ENCODE measurements at places on chromosomes 3 and 15. TPM values are rescaled to one million over a fixed set of nuclear protein-coding genes. Genes with fewer than 3 reads are reported as not detected.
A peak's percentile ranks its signal among the peaks of the same experiment; 100 is the strongest.

Gene PLA2G4E
- total RNA-seq = not detected

Gene GRM2
- total RNA-seq = 0.49 TPM

Gene DUOXA1
- total RNA-seq = 6.8 TPM

Gene PGBD4
- 1.2 TPM for total RNA-seq

Gene GOLGA8M
- total RNA-seq = 0.81 TPM

Gene ADAMTS17
- 2.8 TPM for total RNA-seq

Gene ESYT3
- total RNA-seq = 7.1 TPM

DNA sequence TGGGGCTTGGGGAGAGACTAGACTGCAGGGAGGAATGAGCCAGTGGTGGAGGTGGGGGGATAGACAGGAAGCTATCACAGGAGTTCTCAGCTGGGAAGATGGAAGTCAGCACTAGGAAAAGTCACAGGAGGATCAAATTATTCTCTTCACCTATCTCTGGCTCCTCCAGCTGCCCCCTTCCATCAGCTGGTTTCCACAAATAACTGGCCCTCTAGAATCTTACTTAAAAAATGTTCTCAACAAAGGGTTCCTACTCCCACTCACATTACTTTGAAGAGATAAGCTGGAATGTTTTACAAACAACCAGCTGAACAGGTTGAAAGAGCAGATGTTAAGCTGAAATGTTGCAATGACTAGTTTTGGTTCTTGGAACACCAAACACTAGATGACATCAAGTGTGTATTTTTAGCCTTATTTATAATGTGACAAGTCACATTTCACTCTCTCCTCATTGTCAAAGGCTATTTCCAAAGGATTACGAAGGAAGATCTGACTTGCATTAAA, 102.7 kb upstream of the AADACL2 start:
- H3K4me1 ChIP-seq = peaks cover 8% of the 10 kb centered on the region
- H3K27me3 ChIP-seq = no peaks in the 10 kb centered on the region
- H3K36me3 ChIP-seq = no peaks in the 10 kb centered on the region
- DNase-seq = no peak
- peak overlapping the region; percentile 20 for H3K27ac ChIP-seq

DNA sequence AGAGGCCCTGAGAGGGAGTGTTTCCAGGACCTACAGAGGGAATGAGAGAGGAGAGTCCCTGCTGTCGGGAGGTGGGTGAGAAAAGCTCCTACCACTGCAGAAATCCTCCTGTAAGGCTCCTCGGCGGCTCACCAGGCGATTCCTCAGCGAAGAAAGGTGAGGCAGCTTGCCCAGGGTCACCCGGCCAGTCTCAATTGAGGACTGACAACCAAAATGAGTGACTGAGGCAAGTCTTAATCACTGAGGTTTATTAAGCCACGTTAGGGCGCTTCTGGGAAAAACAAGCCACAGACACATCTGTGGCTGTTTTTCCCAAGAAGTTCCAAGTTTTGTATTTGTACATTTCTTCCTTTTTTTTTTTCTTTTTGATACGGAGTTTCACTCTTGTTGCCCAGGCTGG, 48.5 kb downstream of the ZDHHC19 start:
- H3K4me3 ChIP-seq = no peak overlapping the region
- no peak for DNase-seq
- H3K27me3 ChIP-seq = no peaks in the 10 kb centered on the region
- H3K36me3 ChIP-seq = no peaks in the 10 kb centered on the region
- H3K4me1 ChIP-seq = no peaks in the 10 kb centered on the region
- H3K27ac ChIP-seq = no peak overlapping the region

DNA sequence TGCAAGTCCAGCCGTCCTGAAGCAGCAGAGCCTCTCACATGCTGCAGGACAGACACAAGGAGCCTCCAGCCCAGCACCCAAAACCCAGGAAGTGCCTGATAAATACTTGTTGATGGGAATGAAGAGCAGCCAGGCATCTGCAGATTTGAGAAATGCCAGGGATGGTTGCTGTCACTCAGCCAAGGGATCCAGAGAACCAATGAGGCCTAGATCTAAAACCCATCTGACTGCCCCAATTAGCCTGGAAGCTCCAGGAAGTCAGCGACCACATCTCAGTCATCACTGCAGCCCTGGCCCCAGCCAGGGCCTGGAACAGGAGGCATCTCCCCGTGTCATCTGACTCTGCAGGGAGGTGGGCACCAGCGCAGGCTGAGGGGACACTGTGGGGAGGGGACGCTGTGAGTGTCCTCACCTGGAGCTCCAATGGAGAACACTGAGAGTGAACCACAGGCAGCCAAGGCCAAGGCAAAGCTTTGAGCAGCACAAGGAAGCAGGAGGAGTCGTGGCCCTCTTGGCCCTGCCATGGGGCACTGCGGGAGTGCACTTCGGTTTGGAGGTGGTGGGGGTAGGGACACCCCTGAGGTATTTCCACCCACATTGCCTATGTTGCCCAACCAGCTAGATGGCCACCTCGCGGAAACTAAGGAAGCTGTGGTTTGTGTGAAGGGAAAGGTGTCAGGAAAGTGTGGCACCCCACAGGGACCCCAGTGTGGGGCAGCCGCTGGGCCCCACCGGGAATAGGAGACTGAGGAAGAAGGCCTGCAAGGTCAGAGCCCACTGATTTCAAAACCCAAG, 229.5 kb downstream of the VPS13C start:
- DNase-seq = no peak
- no peaks in the 10 kb centered on the region for H3K4me1 ChIP-seq
- no peaks in the 10 kb centered on the region for H3K27me3 ChIP-seq

- H3K27me3 ChIP-seq = no peaks in the 10 kb centered on the region
- H3K4me3 ChIP-seq = peak overlapping the region; percentile 50
Measured at GRCh38 chr3:30659270-30660130, 53.1 kb downstream of the TGFBR2 start.

- DNase-seq = no peak
- no peaks in the 10 kb centered on the region for H3K4me1 ChIP-seq
- H3K27me3 ChIP-seq = no peaks in the 10 kb centered on the region
- no peaks in the 10 kb centered on the region for H3K36me3 ChIP-seq
- peak overlapping the region; percentile 39 for H3K27ac ChIP-seq
Measured at GRCh38 chr15:24772686-24773373, 97.3 kb downstream of the NPAP1 start.

DNA sequence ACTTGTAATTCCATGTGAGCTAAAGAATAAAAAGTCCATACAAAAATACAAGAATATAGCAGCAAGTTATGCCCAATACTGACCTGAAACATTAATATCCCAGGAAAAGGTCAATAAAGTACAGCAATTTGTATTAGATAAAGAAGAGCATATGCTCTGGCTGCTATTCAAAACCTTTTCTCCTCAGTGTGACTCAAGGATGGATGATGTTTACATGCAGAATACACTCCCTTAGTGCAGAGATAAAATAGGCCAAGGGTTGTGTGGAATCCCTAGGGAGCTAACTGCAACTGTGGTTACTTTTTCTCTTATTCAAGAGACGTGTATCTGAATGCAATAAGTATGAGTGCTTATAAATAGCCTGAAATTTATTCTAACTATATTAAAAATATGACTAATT, 78.7 kb downstream of the SLC9A9 start:
- H3K4me1 ChIP-seq = no peaks in the 10 kb centered on the region
- H3K36me3 ChIP-seq = no peaks in the 10 kb centered on the region
- no peak for DNase-seq
- H3K27me3 ChIP-seq = no peaks in the 10 kb centered on the region
- H3K27ac ChIP-seq = no peak overlapping the region

- H3K36me3 ChIP-seq = peaks cover 51% of the 10 kb centered on the region
- no peak overlapping the region for H3K27ac ChIP-seq
- no peak overlapping the region for H3K4me3 ChIP-seq
- DNase-seq = no peak
- no peaks in the 10 kb centered on the region for H3K4me1 ChIP-seq
Measured at GRCh38 chr15:84804005-84804900, 12.9 kb upstream of the ALPK3 start.

DNA sequence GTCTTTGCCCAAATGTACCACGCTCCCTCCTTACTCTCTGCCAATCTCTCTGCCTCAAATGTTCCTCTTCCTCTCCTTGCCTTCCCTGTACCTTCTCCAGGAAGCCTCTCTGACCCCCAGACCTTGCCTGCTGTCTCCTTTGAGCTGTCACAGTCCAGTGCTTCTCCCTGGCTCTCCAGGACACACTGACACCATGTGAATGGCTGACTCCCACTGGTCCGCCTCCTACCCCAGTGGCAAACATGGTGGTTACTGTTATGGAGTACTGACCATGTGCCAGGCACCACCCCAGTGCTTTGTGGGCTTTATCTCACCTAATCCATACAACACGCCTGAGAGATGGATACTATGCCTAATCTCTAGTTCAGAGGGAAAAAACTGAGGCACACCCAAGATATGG, 141.9 kb downstream of the TPRA1 start:
- no peaks in the 10 kb centered on the region for H3K27me3 ChIP-seq
- H3K4me1 ChIP-seq = no peaks in the 10 kb centered on the region
- H3K36me3 ChIP-seq = no peaks in the 10 kb centered on the region
- no peak overlapping the region for H3K27ac ChIP-seq
- H3K4me3 ChIP-seq = no peak overlapping the region

GRCh38 chr3:69403454-69403853, 17.6 kb upstream of the FRMD4B start:
- H3K4me3 ChIP-seq = no peak overlapping the region
- no peaks in the 10 kb centered on the region for H3K36me3 ChIP-seq
- no peak for DNase-seq
- no peaks in the 10 kb centered on the region for H3K27me3 ChIP-seq
- H3K27ac ChIP-seq = no peak overlapping the region
- no peaks in the 10 kb centered on the region for H3K4me1 ChIP-seq

DNA sequence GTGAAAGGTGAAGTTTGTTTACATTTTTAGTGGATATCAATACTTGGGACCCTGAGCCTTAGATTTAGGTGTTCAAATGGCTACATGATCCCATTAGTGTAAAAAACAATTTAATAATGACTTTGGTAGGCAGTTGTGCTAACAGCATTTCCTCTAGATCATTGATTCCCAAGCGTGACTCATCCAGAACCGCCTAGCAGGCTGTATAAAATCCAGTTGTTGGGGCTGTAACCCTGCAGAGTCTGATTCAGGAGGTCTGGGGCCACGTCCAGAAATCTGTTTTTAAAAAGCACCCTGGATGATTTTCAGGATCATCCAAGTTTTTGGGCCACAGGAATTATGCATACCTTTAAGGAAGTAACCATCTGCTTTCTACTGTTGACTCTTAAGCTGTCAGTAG, 156.4 kb downstream of the TP63 start:
- H3K36me3 ChIP-seq = no peaks in the 10 kb centered on the region
- H3K27ac ChIP-seq = no peak overlapping the region
- H3K4me3 ChIP-seq = no peak overlapping the region
- DNase-seq = no peak
- no peaks in the 10 kb centered on the region for H3K4me1 ChIP-seq

DNA sequence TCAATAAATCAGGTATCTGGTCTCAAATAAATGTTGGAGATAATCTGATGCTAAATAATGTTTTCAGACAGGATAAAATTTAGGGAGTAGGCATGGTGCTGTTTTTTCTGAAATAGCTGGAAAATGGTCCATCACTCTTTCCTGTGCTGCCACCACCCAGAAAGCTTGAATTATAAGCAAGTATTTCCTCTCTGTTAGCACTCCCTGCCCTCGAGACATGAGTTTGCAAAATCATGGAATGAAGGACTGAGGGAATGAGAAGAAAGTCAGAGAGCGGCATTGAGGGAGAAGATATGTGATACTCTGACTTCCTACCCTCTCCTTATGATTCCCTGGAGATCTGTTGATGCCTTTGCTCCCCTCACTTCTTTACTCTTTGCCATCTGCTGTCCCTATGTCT, 1095.7 kb downstream of the IGSF11 start:
- H3K27me3 ChIP-seq = no peaks in the 10 kb centered on the region
- no peak for DNase-seq
- H3K4me1 ChIP-seq = no peaks in the 10 kb centered on the region

- H3K27me3 ChIP-seq = no peaks in the 10 kb centered on the region
- no peak for DNase-seq
- H3K36me3 ChIP-seq = no peaks in the 10 kb centered on the region
- peaks cover 26% of the 10 kb centered on the region for H3K4me1 ChIP-seq
- H3K27ac ChIP-seq = no peak overlapping the region
- peak overlapping the region; percentile 31 for H3K4me3 ChIP-seq
Measured at GRCh38 chr3:135995766-135996165, 30.2 kb downstream of the PPP2R3A start.

DNA sequence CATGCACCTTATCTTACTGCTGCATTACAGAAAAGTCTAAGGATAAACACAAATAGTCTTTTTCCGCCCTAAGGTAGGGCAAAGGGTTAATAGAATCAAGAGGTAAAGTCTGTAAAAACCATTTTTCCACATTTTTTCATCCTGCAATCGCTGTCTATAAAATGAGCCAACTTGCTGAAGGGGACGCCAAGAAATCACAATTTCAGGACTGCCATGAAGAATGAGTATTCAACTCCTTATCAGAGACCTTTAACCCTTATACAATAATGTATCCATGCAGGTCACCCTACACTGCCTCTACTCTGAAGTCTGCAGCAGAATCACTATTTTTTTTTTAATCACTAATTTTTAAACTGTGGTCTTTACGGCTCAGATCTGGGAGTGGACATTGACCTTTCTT, 1.1 kb upstream of the DNAJC13 start:
- no peaks in the 10 kb centered on the region for H3K27me3 ChIP-seq
- no peak for DNase-seq
- H3K27ac ChIP-seq = no peak overlapping the region
- H3K4me1 ChIP-seq = peaks cover 29% of the 10 kb centered on the region
- H3K4me3 ChIP-seq = no peak overlapping the region

DNA sequence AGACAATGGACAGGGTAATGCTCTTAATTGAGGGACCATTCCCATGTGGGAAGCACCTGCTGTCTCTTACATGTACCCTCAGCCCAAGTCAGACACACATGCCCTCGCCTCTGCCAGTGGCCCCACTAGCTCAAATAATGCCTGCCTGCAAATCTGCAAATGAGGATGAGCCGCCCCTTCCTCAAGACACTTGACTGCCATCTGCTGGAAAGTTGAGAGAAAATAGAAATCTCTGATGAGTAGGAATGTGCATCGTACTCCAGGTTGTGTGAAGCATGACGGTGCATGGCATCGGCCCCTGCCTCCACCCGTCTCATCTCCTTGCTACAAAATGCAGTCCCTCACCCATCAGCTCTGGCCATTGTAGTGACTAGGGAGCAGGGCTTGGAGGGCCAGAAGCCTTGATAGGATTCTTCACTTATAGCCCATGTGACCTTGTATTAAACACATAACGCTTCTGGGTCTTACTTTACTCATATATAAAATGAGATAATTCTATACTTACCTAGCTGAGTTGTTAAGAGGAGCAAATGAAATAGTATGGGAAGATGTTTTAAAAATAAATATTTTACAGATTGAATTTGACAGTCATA, 6.3 kb upstream of the SCN5A start:
- no peak overlapping the region for H3K27ac ChIP-seq
- H3K36me3 ChIP-seq = no peaks in the 10 kb centered on the region
- H3K4me3 ChIP-seq = no peak overlapping the region
- no peaks in the 10 kb centered on the region for H3K4me1 ChIP-seq
- no peaks in the 10 kb centered on the region for H3K27me3 ChIP-seq
- DNase-seq = no peak

GRCh38 chr15:101112336-101113113, 139.3 kb downstream of the CHSY1 start:
- H3K27ac ChIP-seq = no peak overlapping the region
- no peaks in the 10 kb centered on the region for H3K4me1 ChIP-seq
- no peaks in the 10 kb centered on the region for H3K36me3 ChIP-seq
- DNase-seq = no peak
- no peaks in the 10 kb centered on the region for H3K27me3 ChIP-seq

Measured in thoracic aorta (tissue), 2 donors.